K562 (cell line): ENCODE measurements at places on chromosomes 3 and 15. TPM values are rescaled to one million over a fixed set of nuclear protein-coding genes. Genes with fewer than 3 reads are reported as not detected.

DNA sequence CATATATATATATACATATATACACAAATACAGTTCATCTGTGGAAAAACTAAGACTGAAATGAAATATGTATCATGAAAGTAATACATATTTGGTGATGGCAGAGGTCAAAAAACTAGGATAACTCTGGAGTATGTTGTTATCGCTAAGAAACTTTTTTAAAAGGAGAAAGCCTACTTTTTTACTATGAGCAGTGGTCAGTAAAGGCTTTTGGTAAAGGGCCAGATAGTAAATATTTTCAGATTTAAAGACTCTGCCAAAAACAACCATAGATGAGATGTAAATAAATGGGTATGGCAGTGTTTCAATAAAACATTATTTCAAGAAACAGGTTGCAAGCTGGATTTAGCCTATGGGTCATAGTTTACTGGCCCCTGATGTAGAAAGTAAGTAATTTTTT, 93.8 kb upstream of the TGFBR2 start:
- DNase-seq, result no peak

DNA sequence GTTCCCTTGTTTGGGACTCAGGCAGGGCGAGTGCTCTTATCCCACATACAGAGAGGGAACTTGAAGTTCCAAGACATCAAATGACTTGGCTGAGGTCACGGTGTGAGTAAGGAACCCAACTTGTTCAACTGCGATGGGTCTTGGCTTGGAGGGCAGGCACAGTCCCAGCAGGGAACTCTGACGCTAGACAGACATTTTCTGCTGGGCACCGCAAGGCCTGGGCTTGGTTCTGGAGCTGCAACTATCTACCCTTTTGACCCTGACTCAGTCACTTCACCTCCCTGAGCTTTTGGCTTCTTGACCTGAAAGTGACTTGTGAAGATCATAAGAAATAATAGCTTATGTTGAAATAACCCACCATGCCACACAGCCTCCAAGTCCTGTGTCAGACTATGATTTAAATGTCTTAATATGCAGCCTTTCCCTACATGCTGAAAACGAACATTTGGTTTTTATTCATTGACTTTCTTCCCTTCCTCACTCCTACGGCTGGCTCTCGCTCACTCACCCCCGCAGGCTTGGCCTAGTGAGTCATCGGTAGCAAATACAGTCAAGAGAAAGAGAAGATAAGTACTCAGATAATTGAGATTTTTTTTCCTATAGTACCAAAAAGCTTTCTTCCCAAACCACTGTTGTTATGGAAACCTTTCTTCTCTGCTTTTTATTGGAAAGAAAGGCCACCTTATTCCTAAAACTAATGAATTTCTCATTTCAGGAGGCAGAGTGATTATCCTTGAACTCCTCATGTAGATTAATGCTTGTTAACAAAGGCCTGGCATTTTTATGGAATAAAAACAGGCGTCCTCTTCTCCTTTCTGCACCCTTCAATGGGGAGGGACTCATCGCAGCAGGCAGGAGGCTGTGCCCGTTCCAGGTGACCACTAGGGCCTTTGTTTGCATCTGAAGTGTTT, 178.4 kb downstream of the ATP10A start:
- DNase-seq, result no peak

DNA sequence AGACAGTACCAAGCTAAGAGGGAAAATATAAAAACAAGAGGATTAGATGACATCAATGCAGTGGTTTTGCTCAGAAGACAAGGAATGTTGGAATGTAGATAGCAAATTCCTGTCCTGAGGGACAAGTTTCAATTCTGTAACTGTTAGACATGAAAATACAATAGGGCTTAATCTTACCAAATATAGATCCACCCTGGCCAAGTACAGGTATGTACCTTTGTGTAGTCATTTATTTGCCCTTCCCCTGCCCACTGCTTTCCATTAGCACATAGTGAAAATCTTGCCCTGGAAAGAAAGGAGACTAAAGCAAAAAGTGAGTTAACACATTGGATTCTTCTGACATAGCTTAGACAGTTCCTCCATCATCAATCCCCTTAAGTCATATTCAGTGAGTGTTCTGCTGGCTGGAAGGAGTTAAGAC, 389.0 kb upstream of the THBS1 start:
- DNase-seq, result no peak

DNA sequence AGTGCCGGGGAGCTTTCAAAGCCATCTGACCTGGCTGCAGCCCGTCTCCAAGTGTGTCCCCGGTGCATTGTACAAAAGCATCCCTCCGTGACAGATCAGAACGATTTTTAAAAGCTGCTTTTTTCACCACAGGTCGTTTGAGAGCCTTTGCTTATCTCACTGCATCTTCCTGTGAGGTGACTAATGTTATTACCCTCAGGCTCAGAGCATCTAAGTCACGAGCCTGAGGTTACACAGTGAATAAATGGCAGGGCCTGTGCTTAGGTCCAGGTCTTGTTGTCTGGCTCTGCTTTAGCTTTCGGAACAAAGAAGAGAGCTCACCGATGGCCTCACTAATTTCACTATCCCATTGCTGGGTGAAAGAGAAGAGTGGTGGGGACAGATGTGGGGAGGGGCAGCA, 83.3 kb downstream of the SEC22A start:
- no peak for DNase-seq

NRG4 gene
- 0.60 and 1.2 TPM in 2 replicates for polyA plus RNA-seq

ITIH4 gene
- polyA plus RNA-seq, result not detected in 2 replicates

FLNB gene
- 17.0 and 19.0 TPM in 2 replicates for polyA plus RNA-seq
